ENCODE measurements at places on chromosomes 2 and 18.

DNA sequence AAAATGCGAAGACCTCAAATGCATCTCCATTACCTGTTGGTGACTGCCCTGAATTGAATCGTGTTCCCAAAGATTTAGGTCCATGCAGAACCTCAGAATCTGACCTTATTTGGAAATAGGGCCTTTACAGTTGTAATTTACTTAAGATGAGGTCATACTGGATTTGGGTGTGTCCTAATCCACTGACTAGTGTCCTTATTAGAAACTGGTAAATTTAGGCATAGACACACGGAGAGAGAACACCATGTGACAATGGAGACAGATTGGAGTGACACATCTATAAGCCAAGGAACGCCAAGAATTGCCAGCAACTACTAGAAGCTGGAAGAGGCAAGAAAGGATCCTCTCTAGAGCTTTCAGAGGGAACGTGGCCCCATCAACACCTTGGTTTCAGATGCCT, 203.1 kb downstream of the SMAD2 start:
- no peak for DNase-seq

- no peak for DNase-seq
Observed at GRCh38 chr18:65788373-65788772, 37.6 kb downstream of the CDH7 start.

GRCh38 chr2:109715313-109715805, 78.7 kb upstream of the RGPD5 start:
- no peak for DNase-seq

DNA sequence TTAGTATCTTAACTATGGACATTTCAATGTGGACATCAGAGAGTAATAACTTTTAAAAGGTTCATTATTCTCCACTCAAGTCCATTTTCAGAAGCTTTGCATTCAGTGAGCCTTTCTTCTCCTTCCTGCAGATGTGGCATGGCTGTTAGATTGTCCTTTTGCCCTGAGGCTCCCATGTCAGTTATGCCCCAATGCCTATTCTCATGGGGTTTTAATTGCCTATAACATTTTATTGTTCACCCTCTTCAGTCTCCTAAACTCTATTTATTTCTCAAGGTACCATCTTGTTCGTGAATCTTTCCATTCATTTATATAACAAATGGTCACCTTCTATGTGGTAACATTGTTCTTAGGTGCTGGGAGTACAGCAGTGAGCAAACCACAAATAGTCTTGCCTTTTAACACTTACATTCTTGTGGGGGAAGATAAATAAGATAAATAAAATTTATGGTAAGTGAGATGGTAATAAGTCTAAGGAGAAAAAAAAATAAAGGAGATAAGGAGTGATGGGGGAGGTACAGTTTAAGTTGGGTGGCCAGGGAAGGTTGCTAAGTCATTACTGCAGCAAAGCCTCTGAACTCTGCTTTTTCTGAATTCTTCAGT, 277.9 kb upstream of the SIX3 start:
- no peak for DNase-seq

Data from stimulated activated CD4-positive, alpha-beta T cell treated with anti-CD3 and anti-CD28 coated beads, Interleukin-4, amount 100 ng/mL, for 48 hours (primary cell).